Activated CD8-positive, alpha-beta memory T cell treated with anti-CD3 and anti-CD28 coated beads for 1 hour (primary cell): ENCODE measurements at places on chromosomes 11 and 22.

GRCh38 chr11:76609736-76610370, 60.7 kb downstream of the LRRC32 start:
- no peak for DNase-seq

DNA sequence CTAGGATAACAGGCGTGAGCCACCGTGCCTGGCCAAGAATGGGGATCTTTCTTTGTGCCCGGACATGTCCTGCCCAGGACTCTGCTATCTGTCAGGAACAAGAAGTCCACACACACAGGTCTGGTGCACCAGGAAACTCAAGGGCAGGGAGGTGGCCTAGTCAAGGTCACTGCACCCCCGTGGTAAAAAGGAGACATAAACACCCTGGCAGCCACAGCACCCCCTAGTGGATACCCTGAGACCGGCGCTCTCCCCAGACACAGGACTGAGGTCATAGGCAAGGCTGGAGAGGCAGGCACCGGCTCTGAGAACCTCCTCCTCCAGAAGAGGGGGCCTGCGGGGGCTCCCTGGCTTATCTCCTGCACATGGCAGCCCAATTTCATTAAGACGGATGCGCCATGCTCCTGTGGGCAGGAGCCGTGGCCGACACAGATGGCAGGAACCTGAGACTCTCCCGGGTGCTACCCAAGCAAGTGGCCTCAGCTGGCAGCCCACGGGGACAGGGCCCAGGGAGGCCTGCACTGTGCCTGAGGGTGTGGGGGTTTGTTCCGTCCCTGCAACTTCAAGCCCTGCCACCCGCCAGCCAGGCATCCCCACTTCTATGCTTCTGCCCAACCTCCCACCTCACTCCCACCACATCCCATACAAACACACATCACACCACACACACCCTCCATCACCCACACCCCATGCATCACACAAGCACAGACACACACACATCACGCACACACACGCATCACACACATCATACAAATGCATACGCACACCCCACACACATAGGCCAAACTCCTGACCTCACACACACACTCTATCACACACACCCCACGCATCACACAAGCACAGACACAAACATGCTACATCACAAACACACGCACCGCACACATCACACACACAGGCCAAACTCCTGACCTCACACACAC, 19.6 kb downstream of the MACROD1 start:
- peak; percentile 35 for DNase-seq

DNA sequence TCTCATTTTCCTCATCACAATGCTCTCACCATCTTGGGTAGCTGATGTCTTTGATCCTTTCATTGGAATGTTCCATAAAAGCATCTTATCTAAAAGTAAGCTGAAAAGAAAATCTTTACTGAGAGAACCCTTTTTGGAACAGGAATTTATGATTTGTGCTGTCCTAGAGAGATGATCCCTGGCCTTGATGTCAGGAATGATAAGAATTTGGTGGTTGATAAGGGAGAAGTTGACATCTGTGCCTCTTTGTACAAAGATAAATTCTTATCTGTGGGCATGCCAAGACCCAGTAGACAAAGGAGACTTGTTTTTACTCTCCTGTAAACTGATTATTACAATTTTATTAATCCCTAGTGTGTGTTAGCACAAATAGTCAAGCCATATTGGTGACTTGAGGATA, 36.9 kb downstream of the NAALAD2 start:
- no peak for DNase-seq

GRCh38 chr11:1406571-1407485, 17.1 kb downstream of the BRSK2 start:
- DNase-seq = no peak

DNA sequence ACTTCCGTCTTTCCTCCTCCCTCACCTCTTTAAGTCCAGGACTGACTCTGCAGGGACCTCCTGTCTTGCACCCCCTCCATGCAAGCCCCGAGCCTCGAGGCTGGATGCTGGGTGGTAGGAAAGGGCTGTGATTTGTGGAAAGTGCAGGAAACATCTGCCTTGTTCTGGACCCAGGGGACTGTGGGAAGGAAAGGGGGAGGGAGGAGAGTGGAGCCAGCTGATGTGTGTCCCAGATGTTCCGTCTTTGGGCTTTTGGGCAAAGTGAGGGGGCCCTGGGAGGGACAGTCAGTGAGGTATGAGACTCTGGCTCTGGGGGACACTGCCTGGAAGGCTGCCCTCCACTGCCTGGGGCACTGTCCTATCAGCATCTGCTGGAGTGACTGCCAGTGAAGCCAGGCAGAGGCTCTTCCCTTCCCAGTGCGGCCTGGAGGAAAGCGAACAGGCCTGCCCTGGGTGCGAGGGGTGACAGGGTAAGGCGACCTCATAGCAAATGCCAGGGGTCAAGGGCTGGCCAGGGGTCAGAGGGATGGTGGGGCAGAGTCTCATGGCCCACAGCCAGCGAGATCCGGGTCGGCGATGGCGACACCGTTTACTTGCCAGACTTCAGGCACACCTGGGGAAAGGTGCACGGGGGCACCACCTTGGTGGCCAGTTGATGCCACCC, 1.7 kb downstream of the MRGPRD start:
- no peak for DNase-seq

- DNase-seq = no peak
Measured at GRCh38 chr22:39832627-39833074, 60.9 kb downstream of the ENTHD1 start.

- DNase-seq = no peak
Measured at GRCh38 chr11:12461516-12461915, 84.1 kb downstream of the PARVA start.

- no peak for DNase-seq
Measured at GRCh38 chr11:88404932-88405710, 67.6 kb upstream of the CTSC start.

GRCh38 chr11:77993902-77994301, 566 bp downstream of the INTS4 start:
- DNase-seq = no peak

DNA sequence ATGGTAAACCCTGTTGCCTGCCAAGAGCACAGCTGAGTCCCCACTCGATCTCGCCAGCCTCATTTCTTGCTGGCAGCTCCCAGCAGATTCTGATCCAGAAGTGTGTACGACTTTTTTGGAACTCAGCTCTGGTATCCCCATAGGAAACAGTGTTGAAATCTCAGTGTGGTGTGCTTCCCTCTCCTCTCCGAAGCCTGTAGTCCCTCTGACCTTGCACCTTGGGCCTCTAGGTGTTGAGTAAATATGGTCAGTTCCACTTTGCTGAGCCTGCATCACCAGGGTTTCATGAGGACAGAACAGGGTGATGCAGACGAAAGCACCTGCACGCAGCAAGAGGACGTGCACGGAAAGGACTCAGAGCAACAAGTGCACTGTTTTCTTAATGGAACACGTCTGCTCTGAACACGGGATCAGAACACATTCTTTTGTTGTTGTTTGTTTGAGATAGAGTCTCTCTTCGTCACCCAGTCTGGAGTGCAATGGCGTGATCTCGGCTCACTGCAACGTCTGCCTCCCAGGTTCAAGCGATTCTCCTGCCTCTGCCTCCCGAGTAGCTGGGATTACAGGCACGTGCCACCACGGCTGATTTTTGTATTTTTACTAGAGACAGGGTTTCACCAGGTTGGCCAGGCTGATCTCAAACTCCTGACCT, 3.8 kb upstream of the CPT1A start:
- no peak for DNase-seq

GRCh38 chr11:10390375-10390774, 64.7 kb upstream of the AMPD3 start:
- no peak for DNase-seq

DNA sequence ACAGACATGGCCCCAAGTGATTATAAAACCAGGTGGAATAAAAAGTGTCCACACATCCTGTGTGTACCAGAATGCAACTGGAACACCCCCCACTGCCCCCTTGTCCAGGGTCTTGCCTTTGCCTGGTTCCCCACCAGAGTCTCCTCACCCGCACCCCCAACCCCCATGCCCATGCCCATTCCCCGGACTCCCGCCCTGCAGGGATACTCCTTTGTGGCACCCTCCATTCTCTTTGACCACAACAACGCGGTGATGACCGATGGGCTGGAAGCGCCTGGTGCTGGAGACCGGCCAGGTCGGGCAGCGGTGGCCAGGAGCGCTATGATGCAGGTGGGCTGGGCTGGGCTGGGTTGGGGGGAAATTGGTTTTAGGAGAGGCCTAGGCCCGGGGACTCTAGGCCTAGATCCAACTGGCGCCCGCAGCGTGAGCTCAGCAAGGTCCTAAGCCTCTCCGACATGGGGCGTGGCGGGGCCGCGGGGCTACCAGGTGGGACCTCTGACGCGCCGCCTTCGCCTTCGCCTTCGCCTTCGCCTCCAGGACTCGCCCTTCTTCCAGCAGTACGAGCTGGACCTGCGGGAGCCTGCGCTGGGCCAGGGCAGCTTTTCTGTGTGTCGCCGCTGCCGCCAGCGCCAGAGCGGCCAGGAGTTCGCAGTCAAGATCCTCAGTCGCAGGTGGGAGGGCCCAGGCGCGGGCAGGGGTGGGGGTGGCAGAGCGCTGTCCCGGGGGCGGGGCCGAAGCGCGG, 9.1 kb downstream of the RPS6KA4 start:
- DNase-seq = no peak

DNA sequence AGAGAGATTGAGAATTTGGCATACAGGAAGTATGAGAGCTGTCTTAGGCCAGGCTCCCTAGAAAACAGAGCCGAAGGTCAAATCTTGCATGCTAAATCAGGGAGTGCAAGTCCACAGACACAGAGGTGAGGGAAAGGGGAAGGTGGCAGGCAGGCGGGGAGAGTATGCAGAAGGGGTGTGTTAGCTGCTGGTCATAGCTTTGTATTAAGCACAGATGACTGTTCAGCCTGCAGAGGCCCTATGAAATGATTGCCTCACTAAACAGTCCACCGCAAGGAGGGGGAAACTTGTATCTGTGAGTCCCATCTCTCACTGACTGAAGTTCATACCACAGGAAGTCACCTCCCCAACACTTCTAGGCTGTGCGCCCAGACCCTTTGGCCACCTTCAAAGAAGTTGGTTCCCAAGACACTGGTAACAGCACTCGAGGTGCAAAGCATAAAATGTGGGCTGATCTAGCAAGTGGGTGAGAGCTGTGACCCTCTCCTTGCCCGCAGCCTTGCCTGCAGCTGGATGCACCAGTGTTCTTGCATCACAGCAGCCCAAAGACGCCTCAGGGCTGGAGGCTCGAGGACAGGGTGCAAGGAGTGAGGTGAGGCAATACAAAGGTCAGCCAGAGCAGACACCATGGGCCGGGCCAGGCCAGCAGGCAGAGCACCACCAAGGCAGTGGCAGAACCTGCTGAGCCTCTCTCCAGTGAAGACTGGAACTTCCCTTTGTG, 115.3 kb upstream of the TBCEL start:
- no peak for DNase-seq

- DNase-seq = no peak
Measured at GRCh38 chr11:32325725-32326124, 109.6 kb downstream of the WT1 start.

- DNase-seq = no peak
Measured at GRCh38 chr11:134987223-134987768, 575.3 kb upstream of the B3GAT1 start.

GRCh38 chr11:24391167-24391566, 105.7 kb upstream of the LUZP2 start:
- no peak for DNase-seq

DNA sequence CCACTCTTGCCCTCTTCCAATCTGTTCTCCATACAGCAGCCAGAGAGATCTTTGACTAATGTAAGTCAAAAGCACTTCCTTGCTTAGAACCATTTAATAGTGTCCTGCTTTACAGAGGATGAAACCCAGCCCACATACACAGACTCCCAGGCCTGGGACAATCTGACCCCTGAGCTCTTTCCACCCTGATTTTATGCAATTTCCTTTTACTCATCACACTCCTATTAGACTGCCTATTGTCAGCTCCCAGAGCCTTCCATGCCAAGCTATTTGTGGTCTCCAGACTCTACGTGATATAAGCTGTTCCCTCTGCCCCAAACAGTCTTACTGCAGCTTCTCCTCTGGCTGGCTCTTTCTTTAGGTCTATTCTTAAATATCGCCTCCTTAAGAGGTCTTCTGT, 28.1 kb downstream of the ME3 start:
- DNase-seq = no peak

- peak; percentile 24 for DNase-seq
Measured at GRCh38 chr11:59097113-59097708, 9.8 kb upstream of the FAM111B start.

GRCh38 chr11:66067640-66068039, 2.4 kb upstream of the PACS1 start:
- DNase-seq = no peak

GRCh38 chr22:42786606-42787356, 66.1 kb upstream of the A4GALT start:
- no peak for DNase-seq

- no peak for DNase-seq
Measured at GRCh38 chr22:44408829-44409192, 89.2 kb downstream of the RTL6 start.

GRCh38 chr22:20607157-20607907, 99.9 kb downstream of the MED15 start:
- DNase-seq = no peak

DNA sequence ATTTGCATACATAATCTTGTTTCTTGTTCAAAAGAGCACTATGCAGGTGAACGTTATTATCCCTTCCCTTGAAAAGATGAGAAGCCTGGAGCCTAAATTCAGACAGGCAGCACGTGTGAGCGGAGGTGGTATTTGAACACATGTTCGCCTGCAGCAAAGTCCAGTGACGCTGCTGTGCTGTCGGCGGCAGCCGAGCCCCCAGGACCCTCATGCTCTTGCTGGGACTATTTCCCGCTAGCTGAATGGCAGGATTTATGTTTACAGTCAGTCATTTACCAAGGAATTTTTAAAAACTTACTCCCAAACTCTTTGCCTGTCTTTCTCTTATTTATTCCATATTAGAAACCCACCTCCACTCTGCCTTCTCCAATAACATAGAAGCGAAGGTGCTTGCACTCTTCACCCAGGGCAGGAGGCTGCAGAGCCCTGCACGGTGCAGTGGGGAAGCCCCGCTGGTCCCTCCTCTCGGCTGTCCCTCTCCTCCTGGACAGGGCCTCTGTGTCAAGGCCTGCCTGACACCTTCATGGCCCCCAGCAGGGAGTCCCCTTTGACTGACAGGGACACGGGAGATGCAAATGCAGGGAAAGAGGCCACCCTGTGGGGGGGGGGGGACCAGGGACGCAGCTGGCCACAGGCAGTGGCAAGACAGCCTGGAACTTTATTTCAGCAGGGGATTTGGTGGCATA, 528.5 kb upstream of the B3GAT1 start:
- no peak for DNase-seq

GRCh38 chr11:1481861-1482441, 4.6 kb downstream of the MOB2 start:
- DNase-seq = no peak

DNA sequence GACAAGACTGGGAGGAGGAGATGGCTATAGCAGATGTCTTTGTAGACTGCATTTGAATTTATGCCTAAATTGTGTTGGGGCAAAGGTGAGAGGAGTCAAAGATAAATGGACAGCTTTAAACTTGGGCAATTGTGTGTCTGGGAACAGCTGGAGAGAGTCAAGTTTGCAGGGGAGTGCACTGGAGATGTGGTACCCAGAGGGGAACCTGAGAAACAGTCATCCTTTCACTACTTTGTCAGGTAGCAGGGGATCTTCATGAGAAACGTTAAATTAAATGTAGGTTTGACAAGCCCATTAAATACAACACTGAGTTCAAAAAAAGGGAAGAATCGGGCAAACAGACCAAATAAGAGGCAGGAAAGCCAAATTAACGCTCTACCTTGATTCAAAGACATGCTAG, 277.7 kb downstream of the OPCML start:
- no peak for DNase-seq

- no peak for DNase-seq
Measured at GRCh38 chr11:2517386-2518064, 72.7 kb downstream of the KCNQ1 start.
